ENCODE measurements at places on chromosomes 12 and 14.
A peak's percentile ranks its signal among the peaks of the same experiment; 100 is the strongest.

DNA sequence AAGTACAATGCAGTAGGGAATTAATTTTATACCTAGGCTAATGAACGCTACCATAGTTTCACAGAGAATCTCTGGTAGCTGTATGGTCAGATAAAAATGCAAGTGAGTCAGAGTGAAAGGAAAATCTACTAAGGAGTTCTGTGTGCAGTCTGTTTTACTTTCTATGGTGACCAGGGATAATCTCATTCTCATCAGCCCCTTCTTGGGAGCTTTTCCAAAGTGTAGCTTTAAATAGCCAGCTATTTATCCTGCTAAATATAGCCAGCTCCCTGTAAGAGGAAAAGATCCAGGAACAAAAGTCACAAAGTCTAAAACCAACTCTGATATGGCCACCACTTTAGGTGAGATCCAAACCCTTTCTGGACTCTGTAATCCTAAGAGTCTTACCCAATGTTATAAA lies 75.5 kb downstream of the TMEM116 start:
- no peak for DNase-seq

- peak; percentile 11 for DNase-seq
These were observed 42.2 kb upstream of the MANSC4 start for GRCh38 chr12:27822076-27822712.

GRCh38 chr12:113755098-113755497 lies 211.0 kb downstream of the RBM19 start:
- no peak for DNase-seq

DNA sequence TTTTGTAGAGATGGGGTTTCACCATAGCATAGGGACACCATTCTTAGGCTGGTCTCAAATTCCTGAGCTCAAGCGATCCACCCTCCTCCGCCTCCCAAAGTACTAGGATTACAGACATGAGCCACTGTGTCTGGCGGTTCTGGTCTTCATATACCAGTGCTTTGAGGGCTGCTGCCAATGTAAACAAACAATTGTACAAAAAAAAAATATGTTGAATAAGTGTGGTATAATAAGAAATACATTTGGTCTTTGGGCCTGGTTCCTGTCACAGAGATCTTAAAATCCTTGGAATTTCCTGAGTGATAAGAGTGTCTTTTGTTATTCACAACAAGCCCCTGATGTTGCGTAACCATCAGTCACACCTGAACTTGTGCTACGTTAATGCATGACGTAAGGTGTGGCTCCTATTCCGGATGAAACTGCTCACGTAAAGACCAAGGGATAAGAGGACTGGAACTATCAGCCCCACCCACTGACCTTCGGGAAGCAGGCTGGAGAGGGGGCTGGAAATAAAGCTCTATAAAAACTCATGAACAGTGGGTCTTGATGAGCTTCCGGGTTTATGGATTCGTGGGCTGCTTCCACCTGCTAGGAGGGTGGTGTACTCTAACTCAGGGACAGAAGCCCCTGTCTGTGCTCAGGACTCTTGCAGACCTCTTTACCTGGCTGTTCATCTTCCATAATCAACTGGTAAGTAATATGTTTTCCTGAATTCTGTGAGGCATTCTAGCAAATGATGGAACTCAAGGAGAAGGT lies 16.5 kb upstream of the RIMKLB start:
- no peak for DNase-seq
